ENCODE measurements at places on chromosomes 2 and 18.

GRCh38 chr2:32947484-32948143, 861 bp downstream of the LTBP1 start:
- no peak for DNase-seq

GRCh38 chr2:123870881-123871276, 154.2 kb upstream of the CNTNAP5 start:
- no peak for DNase-seq

DNA sequence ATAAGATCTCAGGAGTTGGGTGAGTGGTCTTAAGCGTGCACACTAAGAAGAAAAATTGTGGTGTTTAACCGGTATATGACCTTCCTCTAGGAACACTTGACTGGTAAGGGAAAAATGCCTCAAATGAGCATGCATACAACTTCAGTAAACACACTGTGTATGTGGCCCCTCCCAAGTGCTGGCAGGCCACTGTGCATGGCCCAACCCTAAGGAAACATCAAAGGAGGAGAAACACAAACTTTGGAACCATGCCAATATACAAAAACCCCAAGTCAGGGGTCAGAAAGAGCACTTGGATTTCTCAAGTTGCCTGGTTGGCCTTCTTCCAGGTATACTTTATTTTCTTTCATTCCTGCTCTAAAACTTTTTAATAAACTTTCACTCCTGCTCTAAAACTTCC, 308.9 kb upstream of the LRRTM4 start:
- no peak for DNase-seq

- peak; percentile 87 for DNase-seq
These were observed 76.7 kb downstream of the GFPT1 start for GRCh38 chr2:69310111-69311023.

DNA sequence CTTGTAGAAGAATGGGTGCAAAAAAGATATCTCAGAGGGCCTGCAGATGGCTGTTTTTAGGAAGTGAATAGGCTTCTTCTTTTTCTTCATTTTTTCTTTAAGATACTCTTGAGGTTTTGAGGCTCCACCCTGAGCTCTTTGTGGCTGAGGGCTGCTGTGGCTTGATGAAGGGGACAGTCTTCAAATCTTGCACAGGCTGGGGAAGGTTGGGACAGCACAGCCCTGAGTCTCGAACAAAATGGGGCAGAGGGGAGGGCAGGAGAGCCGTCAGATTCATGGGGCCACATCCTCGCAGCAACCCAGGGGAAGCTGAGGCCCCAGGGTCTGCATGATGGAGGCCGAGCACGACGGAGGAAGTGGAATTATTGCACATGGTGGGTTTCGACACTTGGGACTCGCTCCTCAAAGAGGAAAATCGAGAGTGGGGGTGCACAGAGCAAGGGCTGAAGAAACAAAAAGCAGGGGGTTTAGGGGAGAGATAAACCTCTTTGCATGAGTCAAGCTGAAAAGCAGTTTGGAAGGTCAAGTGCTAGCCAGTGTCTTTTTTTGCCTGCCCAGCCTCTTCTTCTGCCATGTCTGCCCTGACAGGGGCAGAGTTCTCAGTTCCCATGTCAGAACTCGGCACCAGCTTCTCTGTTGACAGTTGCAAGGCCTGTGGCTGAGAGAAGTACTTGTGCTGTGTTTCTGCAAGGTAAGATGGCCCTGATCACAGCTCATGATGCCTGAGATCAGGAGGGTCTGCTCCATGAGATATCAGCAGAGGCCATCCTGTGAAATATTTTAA, 19.5 kb downstream of the INPP4A start:
- no peak for DNase-seq

- DNase-seq = no peak
These were observed 196.1 kb downstream of the CPS1 start for GRCh38 chr2:210752532-210752931.

GRCh38 chr2:229088966-229089700, 182.0 kb downstream of the PID1 start:
- DNase-seq = no peak

- DNase-seq = no peak
These were observed 4.5 kb downstream of the IDH1 start for GRCh38 chr2:208250388-208250787.

DNA sequence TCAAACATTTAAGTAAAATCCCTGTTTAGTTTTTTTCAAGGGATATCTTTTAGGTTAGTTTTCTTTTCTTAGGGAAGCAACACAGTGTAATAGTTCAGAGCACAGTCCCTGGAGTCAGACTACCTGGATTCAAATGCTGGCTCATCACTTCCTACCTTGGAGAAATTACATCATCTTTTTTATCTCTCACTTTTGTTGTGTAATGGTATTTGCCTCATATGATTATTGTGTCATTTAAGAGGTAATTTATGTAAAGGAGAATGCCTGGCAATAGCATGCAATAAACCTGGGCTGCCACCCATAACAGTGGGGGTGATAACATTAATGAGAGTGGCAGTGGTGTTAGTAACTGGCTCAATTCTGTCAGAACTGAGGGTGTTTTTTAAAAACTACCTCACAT, 26.3 kb downstream of the ERLEC1 start:
- no peak for DNase-seq

- DNase-seq = no peak
These were observed 36.3 kb downstream of the ACVR1C start for GRCh38 chr2:157592374-157592773.

GRCh38 chr2:138081225-138082073, 117.2 kb downstream of the HNMT start:
- DNase-seq = no peak

GRCh38 chr2:217301142-217301925, 441.5 kb upstream of the TNP1 start:
- DNase-seq = no peak

DNA sequence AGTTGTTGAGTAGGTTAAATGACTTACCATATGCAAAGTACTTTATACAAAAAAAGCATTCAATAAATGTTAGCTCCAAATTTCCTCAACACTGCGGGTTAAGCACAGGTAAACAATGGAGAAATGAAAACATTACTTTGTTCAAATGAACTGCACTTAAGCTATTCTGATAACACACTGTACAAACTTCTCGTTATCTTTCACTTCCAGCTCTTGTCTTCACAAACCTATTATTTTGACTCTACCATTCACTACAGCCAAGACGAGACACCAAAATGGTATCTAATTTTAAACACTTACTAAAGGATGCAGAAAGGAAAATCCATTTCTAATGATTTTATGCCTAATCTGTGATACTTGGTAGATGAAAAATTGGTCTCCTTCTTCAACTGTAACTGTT, 43.8 kb downstream of the SLC40A1 start:
- no peak for DNase-seq

- peak; percentile 70 for DNase-seq
These were observed 38.6 kb upstream of the YPEL5 start for GRCh38 chr2:30108192-30108591.

- no peak for DNase-seq
These were observed 29.7 kb upstream of the IL1B start for GRCh38 chr2:112866128-112866835.

DNA sequence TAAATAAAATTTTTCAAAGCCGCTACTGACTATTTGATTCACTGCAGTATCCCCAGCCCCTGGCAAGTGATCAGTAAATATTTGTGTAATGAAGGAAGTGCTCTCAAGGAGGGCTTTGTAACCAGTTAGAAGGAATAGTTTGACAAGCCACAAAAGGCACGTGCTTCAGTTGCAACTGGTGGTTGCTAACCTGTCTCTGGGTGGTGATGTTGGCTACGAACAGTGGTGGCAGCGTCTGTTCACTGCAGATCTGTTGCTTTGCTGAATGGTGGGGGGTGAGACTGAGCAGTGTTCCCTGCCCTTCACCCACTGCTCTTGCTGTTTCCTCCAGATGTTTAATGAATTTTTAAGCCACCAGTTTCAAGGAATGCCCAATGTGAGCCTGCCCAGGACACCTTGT, 73.9 kb upstream of the SIX2 start:
- no peak for DNase-seq

DNA sequence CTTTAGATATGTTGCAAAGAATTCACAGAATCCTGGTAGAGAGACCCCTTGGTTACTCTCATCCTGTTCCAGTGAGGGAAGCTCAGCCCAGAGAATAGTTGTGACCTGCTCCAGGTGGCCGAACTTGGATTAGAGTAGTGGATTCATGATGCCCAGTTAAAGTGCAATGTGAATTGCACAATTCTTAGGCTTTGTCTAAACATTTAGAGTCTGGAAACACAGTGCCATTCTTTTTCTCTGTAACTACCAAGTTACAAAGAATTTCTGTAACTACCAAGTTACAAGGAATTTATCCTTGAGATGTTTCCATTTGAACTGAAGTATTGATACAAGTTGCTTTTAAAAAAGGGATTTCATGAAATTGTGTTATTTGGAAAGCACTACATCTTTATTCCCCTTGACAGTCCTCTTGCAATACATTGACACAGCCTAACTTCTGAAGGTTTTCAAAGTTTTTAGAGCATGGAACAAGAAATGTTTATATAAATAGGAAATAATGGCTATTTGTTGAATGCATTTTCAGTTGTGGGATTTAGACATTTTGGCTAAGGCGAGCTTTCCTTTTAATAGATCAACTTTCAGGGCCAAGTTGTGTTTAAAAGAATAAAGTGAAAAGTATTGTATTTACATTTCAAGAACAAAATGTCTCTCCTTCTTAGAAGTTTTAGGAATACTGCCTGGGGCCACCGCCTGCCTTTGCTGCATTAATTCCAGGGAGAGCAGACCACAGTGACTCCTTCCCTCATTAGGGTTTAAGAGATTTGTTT, 315.0 kb downstream of the LPIN1 start:
- no peak for DNase-seq

DNA sequence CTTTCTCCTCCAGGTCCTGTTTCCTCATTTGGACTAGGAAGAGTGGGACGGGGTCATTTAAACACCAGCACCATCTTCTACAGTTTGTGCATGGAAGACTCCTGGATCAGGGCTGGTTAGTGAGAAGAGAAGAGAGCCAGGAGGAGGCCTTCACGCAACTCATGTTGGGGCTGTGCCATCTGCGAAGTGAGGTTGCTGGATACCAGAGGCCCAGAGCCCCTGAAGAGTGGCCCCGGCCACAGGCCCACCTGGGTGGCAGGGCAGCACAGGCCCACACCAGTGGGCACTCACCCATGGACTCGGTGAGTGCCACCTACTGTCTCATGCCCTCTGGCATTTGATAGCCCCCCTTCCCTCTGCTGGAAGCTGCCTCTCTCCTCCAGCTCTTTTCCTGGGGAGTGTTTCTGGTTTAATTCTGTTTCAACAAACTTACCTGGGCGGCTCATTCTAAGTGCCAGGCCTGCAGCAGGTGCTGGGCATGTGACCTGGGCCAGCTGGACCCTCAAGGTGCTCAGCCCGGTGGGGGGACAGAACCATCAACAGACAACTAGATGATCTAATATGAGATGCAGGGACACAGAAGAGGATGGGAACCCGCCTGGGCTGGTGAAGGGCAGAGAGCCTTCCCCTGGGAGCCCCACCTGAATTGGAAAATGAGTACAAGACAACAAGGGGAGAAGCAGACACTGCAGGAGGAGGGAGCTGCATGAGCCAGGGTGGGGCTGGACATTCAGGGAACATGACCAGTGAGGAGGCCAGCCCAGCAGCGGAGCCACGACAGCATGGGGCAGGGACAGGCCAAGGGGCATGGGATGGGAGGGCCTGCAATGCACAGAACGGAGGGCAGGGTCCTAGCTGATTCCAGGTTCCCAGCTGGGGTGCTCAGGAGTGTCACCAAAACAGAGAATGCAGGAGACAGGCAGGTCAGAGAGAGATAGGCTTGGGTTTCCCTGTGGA, 70.6 kb downstream of the MARCO start:
- peak; percentile 67 for DNase-seq

- DNase-seq = no peak
These were observed 384.8 kb upstream of the PKDCC start for GRCh38 chr2:41663056-41663455.

- no peak for DNase-seq
These were observed 32.0 kb upstream of the CDK5R2 start for GRCh38 chr2:218927422-218927821.

GRCh38 chr2:64915510-64915900, 73.7 kb upstream of the SLC1A4 start:
- no peak for DNase-seq

DNA sequence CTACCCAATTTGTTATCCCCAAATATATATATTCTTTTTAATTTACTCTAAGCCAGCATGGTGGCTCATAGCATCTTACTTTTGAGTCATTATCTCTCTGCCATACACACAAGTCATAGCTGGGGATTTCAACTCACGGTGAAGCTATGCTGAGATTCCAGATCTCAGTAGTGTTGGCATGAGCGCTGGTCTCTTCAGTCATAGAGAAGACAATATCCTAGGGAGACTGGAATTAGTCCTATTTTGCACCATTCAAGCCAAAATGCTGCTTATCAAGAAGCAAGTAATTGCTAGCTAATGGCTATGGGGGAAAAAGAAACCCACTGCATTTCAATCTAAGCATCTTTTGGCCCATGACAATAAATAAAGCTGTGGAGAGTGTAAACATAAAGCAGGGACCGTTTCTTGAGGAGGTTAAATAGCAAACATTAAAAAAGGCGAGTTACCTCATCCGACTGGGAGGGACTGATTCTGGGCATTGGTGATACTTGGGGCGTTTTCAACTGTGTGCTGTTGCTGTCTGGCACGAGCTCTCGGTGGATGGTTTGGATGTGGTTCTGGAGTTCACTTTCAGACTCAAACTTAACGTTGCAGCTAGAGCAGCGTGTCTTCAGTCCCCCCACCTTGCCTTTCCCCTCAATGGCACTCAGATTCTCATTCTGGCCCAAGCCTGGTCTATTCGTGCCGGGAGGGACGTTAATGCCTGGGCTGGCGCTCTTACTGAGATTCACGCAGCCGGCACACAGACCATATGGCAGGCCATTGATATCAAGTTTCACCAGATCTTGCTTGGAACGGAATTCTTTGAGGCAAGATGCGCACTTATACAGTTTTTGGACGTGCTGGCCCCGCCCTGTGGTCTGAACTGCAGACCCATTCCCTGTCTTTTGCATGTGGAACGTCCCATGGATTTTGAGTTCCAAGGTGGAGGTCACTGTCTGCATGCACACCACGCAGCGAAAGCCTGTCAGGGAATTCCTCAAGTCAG, 127.8 kb downstream of the ZNF521 start:
- no peak for DNase-seq

DNA sequence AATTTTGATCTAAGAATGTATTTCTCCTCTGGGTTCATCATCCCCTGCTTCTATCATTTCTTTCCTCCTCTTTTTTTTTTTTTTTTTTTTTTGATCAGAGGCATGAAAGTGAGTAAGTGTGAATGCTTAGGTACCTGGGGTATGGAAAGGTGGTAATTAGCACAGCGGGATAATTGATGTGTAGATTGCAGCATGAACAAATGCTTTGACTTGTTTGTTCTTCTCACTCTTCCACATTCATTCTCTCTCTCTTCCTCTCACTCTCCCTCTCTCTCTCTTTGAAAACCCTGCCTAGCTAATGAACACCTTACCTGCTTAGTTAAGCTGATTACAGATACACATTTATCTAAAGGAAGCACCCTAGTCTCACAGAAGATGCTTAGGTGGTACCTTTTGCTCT, 74.7 kb downstream of the ZEB2 start:
- no peak for DNase-seq

GRCh38 chr18:13216711-13217465, 1.7 kb upstream of the LDLRAD4 start:
- no peak for DNase-seq

GRCh38 chr2:21008014-21008789, 35.7 kb downstream of the APOB start:
- DNase-seq = no peak
